ENCODE measurements at places on chromosomes 6 and 20.
A peak's percentile ranks its signal among the peaks of the same experiment; 100 is the strongest.

DNA sequence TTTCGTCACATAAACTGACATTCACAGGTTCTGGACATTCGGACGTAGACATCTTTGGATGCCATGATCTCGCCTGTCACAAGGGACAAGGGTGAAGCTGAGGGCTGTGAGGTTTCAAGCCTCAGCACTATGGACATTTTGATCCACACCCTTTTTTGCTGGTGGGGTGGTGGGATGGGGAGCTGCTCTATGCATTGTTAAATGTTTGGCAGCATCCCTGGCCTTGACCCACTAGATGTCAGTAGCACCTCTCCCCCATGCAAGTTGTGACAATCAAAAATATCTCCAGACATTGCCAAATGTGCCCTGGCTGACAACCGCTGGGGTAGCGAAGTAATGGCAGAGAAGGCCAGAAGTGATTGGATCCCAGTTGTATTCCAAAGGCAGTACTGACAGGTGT lies 229.4 kb downstream of the TSHZ2 start:
- DNase-seq: no peak

DNA sequence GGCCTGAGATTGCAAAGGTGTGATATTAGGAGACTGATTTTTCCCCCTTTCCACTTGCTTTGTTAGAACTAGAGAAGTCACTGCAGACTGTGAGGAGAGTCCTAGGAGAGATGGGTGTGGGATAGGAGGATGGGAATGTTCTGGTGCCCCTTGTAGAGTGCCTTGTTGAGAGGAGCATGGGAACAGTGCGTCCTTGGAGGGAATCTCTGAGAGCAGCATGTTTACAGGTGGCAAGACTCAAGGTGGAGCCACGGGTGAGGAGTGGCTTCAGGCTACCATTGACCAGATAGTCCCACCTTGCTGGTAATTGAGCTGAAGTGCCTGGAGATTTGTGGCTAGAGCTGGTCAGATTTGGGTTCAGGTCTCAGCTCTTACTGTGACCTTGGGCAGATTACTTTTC lies 6.0 kb downstream of the PLCG1 start:
- DNase-seq: no peak

- no peak for DNase-seq
Measured at GRCh38 chr20:17612992-17613327, 43.1 kb downstream of the DSTN start.

GRCh38 chr20:47576516-47577033 lies 74.9 kb downstream of the NCOA3 start:
- DNase-seq: no peak

- DNase-seq: no peak
Measured at GRCh38 chr6:40232698-40233097, 298.4 kb upstream of the MOCS1 start.

- no peak for DNase-seq
Measured at GRCh38 chr6:138499303-138500018, at the start of gene NHSL1. Gene NHSL1 (minus strand): TSS chr6:138499494. CDS start chr6:138499290, 204 bp downstream.

DNA sequence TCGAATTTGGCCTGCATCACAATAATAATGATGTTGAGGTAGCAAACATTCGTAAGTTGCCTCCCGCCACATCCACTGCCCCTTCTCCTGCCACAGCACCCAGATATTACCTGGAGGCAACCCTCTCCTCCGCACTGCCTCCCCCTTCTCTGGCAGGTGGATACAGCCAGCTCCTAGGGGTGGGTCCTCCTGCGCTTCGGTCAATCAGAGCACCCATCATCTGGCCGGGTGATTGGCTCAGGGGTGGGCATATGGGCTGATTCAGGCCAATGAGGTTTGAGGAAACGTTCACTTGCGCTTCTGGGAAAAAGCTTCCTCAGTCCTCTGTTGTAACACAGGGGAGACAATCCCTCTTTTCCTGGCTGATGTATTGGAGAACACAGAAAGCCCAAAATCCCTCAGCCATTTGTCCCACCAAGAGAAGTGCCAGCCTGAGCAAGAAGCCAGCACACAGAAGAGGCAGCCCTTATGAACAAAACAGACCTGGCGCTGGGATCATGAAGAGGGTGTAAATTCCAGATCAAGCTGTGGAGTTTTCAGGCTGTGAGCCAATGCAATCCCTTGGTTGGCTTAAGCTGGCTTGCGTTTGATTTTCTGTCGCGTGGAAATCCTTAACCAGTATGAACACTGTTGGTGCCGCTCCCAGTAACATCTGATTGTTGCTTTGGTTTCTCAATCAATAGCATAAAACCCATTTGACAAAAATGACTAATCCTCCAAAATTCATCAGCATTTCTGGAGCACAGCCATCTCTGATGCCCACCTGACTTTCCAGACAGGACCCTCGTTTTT lies 82.2 kb downstream of the PRDM1 start:
- DNase-seq: no peak

DNA sequence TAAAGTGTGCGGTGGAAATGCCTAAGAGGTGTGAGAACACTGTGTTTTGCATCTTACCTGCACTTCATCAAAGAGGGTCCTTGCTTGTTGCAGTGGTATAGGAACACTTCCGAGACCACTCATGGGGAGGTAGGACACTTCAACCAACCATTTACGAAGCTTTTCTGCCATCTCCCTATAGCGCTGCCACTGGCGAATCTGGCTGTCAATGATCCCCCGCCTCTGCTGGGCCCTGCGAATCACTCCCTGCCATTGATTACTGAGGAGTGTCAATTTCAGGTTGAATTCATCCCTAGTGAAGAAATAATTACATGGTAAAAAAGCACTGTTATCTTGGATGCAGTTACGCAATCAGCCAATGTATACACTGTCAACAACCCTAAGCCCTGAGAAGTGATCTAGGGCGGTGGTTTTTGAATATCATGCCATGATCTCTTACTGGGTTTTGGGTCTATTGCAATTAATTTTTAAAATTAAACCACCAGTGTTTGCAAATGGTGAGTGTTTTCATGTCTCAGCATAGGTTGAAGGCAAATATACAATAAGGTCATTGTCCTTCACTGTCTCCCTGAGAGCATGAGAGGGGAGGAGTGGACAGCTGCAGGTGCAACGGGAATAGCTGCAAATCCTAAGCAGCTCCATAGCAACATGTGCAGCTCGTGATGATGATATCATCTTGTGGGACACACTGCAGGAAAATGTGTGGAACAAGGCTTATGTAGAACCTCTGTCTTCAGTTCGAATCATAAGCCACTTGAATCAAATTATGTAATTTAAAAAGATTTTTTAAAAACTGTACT lies 400.6 kb downstream of the ESR1 start:
- no peak for DNase-seq

GRCh38 chr20:37356387-37356786 lies 10.4 kb downstream of the SRC start:
- DNase-seq: no peak

- no peak for DNase-seq
Measured at GRCh38 chr6:108589244-108589791, 28.6 kb downstream of the FOXO3 start.

DNA sequence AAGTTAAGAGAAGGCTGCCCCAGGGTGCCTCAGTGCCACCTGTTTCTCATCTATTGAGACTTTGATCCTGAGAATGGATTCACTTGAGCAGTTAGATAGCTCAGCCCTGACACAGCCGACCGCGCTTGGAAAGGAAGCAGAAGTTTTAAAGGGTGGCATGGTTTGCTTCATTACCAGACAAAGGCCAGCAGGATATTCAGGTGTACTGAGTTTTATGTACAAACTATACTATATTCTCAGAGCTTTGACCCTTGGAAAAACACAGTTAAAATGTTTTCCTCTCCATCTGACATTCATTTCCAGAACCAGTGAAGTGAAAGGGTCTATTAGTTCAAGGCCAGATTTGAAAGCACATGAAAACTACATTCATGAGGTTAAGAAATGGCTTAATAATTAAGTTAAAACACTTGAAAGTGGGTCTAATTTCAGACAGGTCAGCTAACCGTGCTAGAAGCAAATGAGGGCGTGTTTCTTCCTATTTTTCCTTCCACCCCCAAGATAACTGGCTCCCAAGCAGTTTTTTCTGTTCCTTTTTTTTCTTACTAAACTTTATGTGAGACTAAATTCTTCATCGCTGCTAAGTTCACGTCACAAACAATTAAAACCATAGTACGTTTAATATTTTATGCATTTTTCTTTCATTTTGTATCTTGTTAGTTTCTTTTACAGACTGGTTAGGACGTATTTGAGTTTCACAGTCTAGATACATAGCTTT lies 385.3 kb upstream of the SOX4 start:
- no peak for DNase-seq

- no peak for DNase-seq
Measured at GRCh38 chr20:51985013-51985415, 182.7 kb upstream of the SALL4 start.

DNA sequence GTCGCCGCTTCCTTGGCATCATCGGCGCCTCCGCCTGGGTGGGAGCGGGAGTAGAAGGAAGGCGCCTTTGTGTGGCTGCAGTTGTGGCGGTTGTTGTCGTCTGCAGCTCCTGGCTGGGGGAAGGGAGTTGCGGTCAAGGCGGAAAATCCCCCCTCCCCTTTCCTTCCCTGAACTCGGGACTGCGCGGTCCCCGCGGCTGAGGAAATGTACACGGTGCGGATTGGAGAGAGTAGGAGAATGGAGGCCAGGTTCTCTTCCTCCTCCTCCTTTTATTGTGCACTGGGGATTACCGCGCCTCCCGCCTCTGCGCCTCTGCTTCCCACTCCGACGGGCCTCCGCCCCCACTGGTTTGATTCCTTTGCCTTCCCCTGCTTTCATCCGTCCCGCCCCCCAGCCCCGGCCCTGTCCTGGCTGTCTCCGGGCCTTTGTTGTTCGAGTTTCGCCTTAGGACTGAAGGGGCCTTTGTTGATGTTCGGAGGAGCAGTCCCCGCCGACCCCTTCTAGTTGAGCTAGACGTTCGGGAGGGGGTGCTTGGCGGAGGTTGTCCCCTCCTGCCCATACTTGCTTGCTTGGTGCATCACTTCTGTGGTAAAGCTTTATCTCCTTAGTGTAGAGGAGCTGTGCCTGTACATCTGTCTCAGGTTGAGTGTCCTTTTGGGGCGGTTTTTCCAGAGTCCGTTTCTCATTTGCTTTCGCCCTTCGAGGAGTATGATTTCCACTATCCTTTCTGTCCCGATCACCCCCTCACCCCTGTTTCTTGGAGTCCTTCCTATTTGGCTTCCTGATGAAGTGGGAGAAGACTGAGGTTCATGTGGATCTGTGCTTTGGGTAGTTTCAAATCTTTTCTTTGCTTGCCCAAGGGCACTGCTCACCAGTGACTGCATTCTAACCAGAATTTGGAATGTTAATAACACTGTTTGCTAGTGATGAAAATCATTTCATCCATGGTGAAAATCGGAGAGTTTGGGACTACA lies 764 bp downstream of the ZNF292 start:
- DNase-seq: peak; percentile 27

DNA sequence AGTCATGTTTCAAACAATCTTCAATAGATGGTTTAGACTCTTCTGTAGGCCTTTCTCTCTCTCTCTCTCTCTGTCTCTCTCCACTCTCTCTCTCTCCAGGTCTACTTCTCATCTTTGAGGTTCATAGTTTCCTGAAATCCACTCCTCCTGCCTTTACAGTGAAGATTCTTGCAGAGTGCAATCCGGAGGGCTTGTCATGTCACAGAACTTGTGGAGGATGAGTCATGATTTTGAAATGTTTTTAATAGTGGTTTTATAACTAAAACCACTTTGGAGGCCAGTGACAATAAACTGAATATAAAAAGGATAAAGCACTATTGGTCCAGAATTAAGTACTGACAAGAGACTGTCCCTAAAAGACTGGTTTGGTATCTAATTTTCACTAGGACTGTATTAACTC lies 156.3 kb downstream of the KIF6 start:
- no peak for DNase-seq

DNA sequence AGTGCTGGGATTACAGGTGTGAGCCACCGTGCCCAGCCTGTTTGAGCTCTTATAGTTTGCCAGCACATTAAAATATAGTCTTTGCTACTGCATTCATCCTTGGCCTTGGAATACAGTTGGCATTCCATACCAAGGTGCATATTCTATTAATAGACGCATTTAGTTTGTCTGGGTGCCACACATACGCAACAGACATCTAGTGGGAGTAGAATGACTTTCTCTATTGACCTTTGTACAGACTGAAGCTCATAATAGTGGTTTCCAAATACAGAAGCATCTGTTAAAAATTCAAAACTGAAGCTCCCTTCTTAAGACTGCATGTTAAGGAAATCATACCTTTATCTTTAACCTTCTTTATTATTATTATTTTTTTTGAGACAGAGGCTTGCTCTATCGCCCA lies 46.7 kb upstream of the FNDC1 start:
- DNase-seq: no peak

GRCh38 chr6:28811873-28812272 lies 111.9 kb downstream of the TRIM27 start:
- DNase-seq: no peak

- DNase-seq: no peak
Measured at GRCh38 chr6:24376871-24377270, 19.0 kb upstream of the DCDC2 start.

GRCh38 chr20:6053776-6054688 lies at the start of gene LRRN4:
Gene LRRN4 (minus strand): TSS chr20:6054060. CDS start chr20:6052799, 1,261 bp downstream.
- no peak for DNase-seq

DNA sequence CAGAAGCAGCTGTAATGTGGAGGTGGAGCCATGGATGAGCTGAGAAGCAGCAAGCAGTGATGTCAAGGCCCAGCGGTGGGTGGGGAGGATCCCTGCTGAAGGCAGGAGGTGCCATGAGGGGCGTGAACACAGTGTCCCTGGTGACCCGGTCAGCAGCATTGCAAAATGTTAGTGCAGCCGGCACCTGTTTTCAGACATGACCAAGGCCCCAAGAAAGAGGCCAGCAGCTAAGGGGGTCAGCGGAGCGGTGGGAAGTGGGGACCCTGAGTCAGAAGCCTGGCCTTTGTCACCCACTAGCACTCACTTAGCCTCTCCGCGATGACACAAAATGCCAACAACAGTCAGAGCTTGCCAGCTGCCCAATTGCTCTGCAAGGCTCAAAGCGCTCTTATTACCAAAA lies 51.9 kb downstream of the TMEM242 start:
- no peak for DNase-seq

DNA sequence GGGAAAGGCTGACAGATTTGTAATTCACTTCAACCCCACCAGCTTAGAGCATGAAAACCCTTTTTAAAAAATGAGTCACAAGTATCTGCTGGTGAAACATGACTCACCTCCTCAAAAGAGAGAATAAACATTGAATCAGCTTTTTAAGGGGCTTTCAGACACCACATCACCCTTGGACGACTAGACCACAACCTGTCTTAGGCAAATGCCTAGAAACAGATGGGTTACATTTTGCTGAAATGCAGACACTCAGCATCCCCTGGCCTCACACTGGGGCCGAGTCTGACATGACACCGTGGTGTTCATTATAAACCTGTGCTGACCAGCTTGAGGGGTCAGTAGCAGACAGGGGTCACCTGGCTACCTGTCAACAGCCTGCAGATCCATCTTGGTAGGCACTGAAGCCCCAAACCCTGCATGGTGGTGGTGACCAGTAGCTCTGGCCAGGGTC lies 175.3 kb upstream of the CST7 start:
- DNase-seq: no peak

DNA sequence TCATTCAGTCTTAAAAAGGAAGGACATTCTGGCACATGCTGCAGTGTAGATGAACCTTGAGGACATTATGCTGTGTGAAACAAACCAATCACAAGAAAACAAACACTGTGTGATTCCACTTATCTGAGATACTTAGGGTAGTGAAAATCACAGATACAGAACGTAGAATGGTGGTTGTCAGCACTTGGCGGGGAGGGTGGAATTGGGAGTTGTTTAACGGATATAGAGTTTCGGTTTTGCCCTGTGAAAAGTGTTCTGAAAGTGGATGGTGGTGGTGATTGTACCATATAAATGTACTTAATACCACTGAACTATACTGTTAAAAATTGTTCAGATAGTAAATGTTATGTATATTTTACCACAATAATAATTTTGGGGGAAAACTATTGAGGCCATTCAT lies 18.4 kb downstream of the KAT14 start:
- DNase-seq: no peak

GRCh38 chr20:36305602-36306551 lies at the start of gene DLGAP4:
Gene DLGAP4 (plus strand): TSS chr20:36306339. CDS start chr20:36431718, 125,379 bp downstream.
- no peak for DNase-seq

Data from stimulated activated CD4-positive, alpha-beta T cell treated with anti-CD3 and anti-CD28 coated beads, TNF-alpha, amount 100 ng/mL, for 48 hours (primary cell).